ENCODE measurements at places on chromosomes 11 and 22. TPM values are rescaled to one million over a fixed set of nuclear protein-coding genes. Genes with fewer than 3 reads are reported as not detected.
A peak's percentile ranks its signal among the peaks of the same experiment; 100 is the strongest.

- DNase-seq, result no peak
Observed at GRCh38 chr11:86230179-86230804, 14.3 kb upstream of the EED start.

DNA sequence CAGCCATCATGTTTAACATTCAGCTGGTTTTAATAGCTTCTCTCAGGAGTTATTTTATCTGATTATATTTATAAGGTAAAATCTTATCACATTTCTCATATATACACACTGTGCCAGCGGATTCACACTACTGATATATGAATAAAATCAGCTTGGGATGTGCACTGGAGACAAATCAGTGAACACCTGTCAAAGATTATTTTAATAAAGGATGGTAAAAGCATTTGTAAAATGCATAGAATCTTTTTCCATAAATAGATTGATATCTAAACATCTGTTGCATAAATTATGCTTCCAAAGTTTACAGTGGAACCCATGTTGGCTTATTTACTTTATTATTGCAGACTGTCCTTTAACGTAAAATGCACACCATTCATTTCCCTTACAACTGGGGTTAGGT is 1125.8 kb upstream of the CNTN5 start:
- no peak for DNase-seq

The OR6A2 gene
- not detected for total RNA-seq

GRCh38 chr11:3037040-3037944 is 19.9 kb downstream of the CARS1 start:
- peak; percentile 58 for DNase-seq

GRCh38 chr11:73399159-73399590 is 23.0 kb downstream of the RELT start:
- no peak for DNase-seq

- no peak for DNase-seq
Observed at GRCh38 chr11:62242021-62242420, at the start of gene SCGB1D2. SCGB1D2 (plus strand) TSS chr11:62242239; CDS start chr11:62242308, 69 bp downstream.

- DNase-seq, result no peak
Observed at GRCh38 chr11:9853929-9854552, 190.2 kb downstream of the SWAP70 start.

The CRYBB2 gene
- not detected for total RNA-seq

DNA sequence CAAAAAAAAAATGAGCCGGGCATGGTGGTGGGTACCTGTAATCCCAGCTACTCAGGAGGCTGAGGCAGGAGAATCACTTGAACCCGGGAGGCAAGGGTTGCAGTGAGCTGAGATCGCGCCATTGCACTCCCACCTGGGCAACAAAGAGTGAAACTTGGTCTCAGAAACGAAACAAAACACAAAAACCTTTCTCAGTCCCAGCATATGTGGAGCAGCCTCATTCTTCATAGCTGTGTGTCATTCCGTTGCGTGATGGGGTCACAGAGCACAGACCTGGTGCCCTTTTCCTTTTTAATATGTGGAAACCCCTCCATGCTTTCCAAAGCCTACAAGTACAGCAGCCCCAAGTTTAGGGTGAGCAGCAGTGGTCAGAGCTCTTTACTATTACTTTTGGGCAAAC is 13.7 kb downstream of the PEX26 start:
- DNase-seq, result no peak

DNA sequence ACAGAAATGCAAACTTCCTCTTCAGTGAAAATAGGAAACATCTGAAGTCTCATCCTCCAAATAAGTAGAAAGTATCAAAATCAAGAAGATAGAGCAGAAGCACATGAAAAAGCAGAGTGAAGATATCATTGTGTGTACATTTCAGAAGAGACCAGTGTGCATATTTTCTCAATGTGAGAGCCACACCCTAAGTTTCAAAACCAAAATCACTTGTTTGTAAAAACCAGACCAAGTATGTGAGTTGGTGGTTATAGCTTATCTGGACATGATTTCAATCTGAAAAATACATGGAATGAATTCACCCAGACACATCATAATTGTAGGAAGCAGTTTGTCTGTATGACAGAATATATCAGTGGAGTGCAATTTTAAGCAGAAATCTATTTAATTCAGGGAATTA is 536.0 kb downstream of the JRKL start:
- DNase-seq, result no peak

The FAM180B gene
- not detected for total RNA-seq

- DNase-seq, result no peak
Observed at GRCh38 chr11:93653080-93653479, 8.4 kb upstream of the CEP295 start.

- no peak for DNase-seq
Observed at GRCh38 chr11:87284306-87284705, 246.6 kb downstream of the TMEM135 start.

GRCh38 chr11:78869293-78869692 is 294.6 kb upstream of the NARS2 start:
- no peak for DNase-seq

All from activated naive CD4-positive, alpha-beta T cell treated with anti-CD3 and anti-CD28 coated beads for 36 hours (primary cell).